ENCODE measurements at places on chromosomes 3 and 15.

- DNase-seq = no peak
Observed at GRCh38 chr3:153032891-153033290, 129.1 kb upstream of the RAP2B start.

GRCh38 chr3:56856752-56857151 lies 55.0 kb upstream of the ARHGEF3 start:
- DNase-seq = no peak

- DNase-seq = no peak
Observed at GRCh38 chr3:51961602-51962569, 5.4 kb downstream of the PCBP4 start.

- DNase-seq = no peak
Observed at GRCh38 chr15:60379525-60380274, 18.1 kb downstream of the ANXA2 start.

DNA sequence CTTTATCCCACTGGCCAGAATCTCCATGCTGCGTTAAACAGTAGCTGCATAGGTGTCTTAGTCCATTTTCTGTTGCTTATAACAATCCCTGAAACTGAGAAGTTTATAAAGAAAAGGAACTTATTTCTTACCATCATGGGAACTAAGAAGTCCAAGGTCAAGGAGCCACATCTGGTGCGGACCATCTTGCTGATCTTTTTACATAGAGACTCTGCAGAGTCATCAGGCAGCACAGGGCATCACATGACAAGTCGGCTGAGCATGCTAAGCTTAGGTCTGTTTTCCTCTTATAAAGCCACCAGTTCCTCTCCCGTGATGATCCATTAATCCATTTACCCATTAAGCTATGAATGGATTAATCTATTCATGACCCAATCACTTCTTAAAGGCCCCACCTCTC lies 22.4 kb upstream of the FAM174B start:
- no peak for DNase-seq

DNA sequence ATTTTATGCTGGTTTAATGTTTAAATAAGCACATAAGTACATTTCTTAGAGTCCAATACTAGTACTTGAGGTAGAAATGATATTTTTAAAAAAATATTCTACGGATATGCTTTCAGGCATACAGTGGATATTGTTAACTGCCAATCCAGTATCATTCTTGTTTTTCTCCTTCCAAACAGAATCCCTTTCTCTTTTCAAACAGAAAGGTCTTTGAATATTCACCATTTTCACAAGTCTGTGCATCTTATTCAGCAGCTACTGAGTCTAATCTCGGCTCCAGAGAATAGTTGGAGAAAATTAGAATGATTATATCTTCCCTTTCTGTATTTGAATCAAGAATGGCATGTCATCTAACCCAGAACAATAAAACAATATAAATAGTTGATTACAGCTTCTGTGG lies 174.5 kb downstream of the GOLGA6L6 start:
- DNase-seq = no peak

DNA sequence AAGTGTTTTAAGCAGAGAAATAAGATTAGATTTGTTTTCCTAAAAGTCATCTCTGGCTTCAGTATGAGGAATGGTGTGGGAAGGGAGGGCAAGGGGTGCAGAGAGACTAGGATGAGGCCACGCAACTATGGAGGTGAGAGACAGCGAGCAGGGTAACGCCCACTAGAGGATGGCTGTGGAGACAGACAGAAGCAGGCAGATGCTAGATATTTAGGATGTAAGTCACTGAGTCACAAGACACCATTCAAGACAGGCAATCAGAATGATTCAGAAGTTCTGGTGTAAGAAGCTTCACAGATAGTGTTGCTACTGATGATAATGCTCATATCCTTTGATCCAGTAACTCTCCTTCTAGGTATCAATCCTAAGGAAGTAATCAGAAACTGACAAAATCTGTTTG lies 19.1 kb downstream of the HSPBAP1 start:
- no peak for DNase-seq

DNA sequence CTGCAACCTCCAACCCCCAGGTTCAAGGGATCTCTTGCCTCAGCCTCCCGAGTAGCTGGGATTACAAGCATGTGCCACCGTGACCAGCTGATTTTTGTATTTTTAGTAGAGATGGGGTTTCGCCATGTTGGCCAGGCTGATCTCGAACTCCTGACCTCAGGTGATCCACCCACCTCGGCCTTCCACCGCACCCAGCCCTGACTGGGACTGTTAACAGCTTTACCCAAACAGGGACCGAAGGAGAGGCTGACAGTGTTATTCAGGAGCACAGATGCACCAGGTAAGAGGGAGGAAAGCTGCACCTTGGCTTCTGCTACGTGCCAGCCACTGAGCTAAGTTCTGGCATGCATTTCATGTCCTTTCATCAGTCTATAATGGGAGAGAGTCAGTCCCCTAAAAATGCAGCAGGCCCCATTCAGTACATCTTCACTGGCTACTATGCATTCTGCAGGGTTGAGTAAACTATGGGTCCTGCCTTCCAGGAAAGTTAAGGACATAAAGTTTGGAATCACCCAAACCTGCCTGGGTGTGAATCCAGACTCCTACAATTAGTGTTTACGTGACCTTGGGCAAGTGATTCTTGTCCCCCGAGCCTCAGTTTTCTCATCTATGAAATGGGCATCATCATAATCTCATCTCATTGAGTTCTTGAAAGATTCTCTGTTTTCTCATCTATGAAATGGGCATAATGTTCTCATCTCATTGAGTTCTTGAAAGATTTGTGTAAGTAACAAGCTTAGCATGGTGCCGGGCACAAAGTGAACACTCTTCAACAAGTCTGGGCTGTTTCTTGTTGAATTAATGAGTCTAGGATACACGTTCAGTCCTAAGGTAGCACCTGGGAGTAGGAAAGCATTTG lies 82.2 kb downstream of the CPN2 start:
- no peak for DNase-seq

All from T-helper 22 cell (primary cell).